ENCODE measurements at places on chromosomes 12 and 14.
A peak's percentile ranks its signal among the peaks of the same experiment; 100 is the strongest.

DNA sequence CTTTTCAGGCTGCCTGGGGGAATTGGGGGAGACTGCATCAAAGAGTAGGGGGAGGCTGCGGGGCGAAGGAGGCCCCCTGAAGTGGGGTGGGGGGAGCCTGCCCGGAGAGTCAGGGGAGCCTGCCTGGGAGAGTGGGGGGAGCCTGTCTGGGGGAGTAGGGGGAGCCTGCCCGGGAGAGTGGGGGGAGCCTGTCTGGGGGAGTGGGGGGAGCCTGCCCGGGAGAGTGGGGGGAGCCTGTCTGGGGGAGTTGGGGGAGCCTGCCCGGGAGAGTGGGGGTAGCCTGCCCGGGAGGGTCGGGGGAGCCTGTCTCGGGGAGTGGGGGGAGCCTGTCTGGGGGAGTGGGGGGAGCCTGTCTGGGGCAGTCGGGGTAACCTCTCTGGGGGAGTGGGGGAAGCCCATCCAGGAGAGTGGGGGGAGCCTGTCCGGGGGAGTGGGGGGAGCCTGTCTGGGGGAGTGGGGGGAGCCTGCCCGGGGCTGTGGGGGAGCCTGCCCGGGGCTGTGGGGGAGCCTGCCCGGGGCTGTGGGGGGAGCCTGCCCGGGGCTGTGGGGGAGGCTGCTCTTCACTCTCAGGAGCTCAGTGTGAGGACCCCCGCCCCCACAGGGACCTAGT is 6.5 kb upstream of the DEGS2 start:
- no peaks in the 10 kb centered on the region for H3K36me3 ChIP-seq
- peak overlapping the region; percentile 31 for H3K4me3 ChIP-seq
- no peak for DNase-seq

DNA sequence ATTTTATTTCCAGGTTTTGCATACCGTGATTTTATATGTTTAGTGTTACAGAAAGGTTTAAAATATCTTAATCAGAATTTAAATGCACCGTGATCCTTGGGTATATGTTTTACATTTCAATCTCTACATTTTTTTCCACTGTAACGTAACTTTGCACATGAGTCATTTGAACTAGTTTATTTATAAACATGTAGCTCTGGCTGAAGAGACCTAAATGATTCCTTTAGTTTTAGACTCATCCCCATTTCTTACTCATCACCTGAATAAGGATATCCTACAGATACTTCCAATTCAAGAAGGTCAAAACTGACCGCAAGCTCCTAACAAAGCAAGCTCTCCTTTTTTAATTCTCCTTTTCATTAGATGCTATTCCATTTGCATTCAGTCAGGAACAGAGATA is 42.7 kb upstream of the SLC6A15 start:
- H3K27ac ChIP-seq, result no peak overlapping the region
- DNase-seq, result no peak
- no peaks in the 10 kb centered on the region for H3K27me3 ChIP-seq
- no peaks in the 10 kb centered on the region for H3K4me1 ChIP-seq

- no peaks in the 10 kb centered on the region for H3K4me1 ChIP-seq
- H3K27ac ChIP-seq, result peak overlapping the region; percentile 71
- no peaks in the 10 kb centered on the region for H3K36me3 ChIP-seq
- DNase-seq, result no peak
- H3K4me3 ChIP-seq, result no peak overlapping the region
- no peaks in the 10 kb centered on the region for H3K27me3 ChIP-seq
Measured at GRCh38 chr14:54687750-54688119, 120.8 kb downstream of the SAMD4A start.

DNA sequence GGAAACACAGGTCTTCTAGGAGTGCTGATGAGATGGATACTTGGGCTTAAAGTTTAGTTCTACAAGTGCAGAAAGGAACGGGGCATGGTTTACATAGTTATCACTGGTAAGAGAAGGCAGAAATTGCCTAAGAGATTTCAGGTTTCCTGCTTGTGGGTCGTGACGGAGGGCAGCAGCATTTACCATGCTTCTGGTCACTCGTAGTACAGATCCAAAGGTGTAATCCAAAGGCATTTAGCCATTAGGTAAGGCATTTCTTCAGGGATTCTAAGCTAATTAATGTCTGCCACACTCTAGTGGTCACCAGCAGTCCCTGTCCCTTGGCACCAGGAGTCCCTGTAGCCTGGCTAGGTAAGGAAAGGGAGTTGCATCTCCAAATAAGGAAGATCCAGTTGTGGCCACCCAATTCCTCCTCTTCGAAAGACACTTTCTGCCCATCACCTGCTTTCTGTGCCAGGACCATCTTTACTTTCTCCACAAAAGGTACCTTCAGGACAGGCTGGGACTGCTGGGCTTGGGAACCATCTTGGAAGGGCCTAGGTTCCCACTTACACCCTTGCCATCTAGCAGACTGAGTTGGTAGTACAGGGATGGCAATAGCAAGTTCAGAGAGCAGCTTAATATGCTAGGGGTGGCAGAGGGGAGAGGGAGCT is 1.5 kb downstream of the GSTZ1 start:
- no peaks in the 10 kb centered on the region for H3K36me3 ChIP-seq
- H3K27me3 ChIP-seq, result no peaks in the 10 kb centered on the region
- H3K4me1 ChIP-seq, result peaks cover 17% of the 10 kb centered on the region
- peak overlapping the region; percentile 90 for H3K4me3 ChIP-seq
- DNase-seq, result no peak

GRCh38 chr14:93970585-93970964 is 5.8 kb downstream of the ASB2 start:
- peak overlapping the region; percentile 27 for H3K4me3 ChIP-seq
- no peaks in the 10 kb centered on the region for H3K4me1 ChIP-seq
- no peaks in the 10 kb centered on the region for H3K36me3 ChIP-seq
- H3K27me3 ChIP-seq, result no peaks in the 10 kb centered on the region

GRCh38 chr14:42198010-42198409 is 591.3 kb downstream of the LRFN5 start:
- no peaks in the 10 kb centered on the region for H3K4me1 ChIP-seq
- H3K36me3 ChIP-seq, result no peaks in the 10 kb centered on the region
- H3K4me3 ChIP-seq, result no peak overlapping the region

GRCh38 chr12:105640761-105641160 is 310.3 kb downstream of the C12orf75 start:
- H3K4me1 ChIP-seq, result no peaks in the 10 kb centered on the region
- H3K36me3 ChIP-seq, result no peaks in the 10 kb centered on the region
- no peaks in the 10 kb centered on the region for H3K27me3 ChIP-seq
- no peak overlapping the region for H3K27ac ChIP-seq
- no peak for DNase-seq

DNA sequence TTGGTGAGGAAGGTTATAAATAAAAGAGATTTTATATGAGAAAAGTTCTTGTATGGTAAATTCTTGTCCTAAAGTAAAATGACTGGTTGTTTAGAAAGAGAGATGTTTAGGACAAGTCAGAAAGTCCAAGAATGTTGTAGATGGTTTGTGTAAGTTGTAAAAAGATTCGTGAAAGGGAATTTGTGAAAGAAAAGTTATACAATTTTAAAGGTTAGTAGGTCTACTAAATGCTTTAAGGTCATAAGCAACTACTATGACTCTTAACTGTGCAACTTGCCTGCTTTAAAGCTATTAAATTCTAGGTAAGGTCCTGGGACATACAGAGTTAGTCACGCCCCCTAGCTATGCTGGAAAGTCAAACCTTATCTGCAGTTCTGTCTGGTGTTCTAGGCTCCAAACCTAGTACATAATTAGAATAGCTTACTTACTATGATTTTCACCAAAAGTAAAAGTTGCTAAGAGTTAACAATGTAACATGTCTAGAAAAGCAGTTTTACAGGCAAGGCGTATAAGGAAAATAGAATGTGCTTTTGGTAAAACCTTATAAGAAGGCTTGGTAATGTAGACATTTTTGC is 11.2 kb upstream of the DHRS2 start:
- DNase-seq, result no peak
- H3K4me1 ChIP-seq, result no peaks in the 10 kb centered on the region
- H3K4me3 ChIP-seq, result no peak overlapping the region
- no peaks in the 10 kb centered on the region for H3K27me3 ChIP-seq
- no peaks in the 10 kb centered on the region for H3K36me3 ChIP-seq

DNA sequence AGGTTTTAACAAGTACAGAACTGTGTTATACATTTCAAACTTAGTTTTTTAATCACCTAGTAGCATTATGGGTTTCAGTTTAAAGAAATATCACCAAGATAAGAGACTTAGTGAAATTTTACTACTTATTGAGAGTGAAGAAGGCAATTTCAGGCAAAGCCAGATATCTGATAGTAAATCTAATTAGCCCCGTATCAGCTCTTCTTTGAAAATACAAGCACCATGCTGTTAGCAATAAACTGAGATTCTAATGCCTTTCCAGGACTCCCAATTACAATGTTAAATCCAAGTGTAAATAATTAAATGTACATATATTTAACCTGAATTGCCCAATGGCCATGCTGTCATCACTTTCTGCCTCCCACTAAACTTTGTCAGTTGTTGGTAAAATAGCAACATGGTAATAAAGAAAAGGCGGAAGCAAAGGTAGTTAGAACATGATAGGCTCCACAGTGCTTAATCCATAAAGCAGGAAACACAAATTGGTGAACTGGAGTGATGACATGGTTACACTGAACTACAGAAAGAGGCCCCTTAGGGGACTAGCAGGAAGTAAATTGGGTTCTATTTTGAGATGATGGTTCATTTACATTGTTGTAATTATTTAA is 646.1 kb downstream of the C12orf50 start:
- H3K36me3 ChIP-seq, result no peaks in the 10 kb centered on the region
- no peaks in the 10 kb centered on the region for H3K27me3 ChIP-seq
- H3K4me3 ChIP-seq, result no peak overlapping the region
- H3K4me1 ChIP-seq, result no peaks in the 10 kb centered on the region
- no peak overlapping the region for H3K27ac ChIP-seq

GRCh38 chr14:68464711-68465110 is 328.2 kb downstream of the ZFP36L1 start:
- H3K36me3 ChIP-seq, result no peaks in the 10 kb centered on the region
- no peak overlapping the region for H3K4me3 ChIP-seq
- H3K4me1 ChIP-seq, result no peaks in the 10 kb centered on the region
- no peak for DNase-seq
- H3K27me3 ChIP-seq, result no peaks in the 10 kb centered on the region

DNA sequence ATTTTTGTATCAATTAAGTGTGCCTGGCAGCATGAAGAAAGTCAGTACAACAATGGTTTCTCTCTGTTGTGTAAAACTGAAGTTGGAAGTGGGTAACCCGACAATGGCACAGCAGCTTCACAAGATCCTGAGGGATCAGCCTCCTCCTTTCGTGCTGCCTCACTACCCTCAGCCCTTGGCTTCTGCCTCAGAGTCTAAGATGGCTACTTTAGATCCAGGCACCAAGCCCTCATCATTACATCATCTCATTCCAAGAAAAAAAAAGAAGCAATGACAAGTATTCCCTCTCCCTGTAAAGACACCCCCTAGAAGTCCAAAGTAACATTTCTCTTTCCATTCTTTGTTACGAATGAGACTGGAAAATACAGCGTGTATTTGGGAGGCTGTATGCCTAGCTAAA is 92.6 kb downstream of the DNAI7 start:
- H3K36me3 ChIP-seq, result no peaks in the 10 kb centered on the region
- no peak overlapping the region for H3K27ac ChIP-seq
- no peaks in the 10 kb centered on the region for H3K27me3 ChIP-seq
- H3K4me1 ChIP-seq, result no peaks in the 10 kb centered on the region

DNA sequence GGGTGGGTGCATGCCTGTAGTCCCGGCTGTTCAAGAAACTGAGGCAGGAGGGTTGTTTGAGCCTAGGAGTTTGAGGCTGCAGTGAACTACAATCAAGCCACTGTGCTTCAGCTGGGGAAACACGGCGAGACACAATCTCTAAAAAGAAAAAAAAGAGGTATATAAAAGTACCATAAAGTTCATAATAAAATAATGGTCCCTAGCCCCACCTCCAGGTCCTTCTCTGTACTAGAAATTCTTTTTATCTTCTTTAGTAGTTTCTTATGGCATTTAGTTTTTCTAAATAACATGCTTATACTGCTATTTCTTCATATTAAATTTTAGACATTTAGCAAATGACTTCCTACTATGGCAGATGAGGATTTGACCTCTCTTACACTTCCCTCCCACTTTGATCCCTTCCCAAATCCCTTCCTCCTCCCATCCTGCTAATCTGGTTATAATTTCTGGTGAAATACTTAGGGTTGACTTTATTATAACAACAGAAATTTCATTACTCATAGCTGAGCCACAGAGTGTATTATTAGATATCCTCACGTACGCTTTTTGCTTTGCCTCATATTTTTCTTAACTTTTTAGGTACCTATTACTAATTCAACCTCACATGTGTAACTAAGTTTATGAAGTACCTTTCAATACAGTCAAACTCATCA is 94.7 kb downstream of the SLC41A2 start:
- H3K27me3 ChIP-seq, result no peaks in the 10 kb centered on the region
- H3K27ac ChIP-seq, result no peak overlapping the region
- no peaks in the 10 kb centered on the region for H3K36me3 ChIP-seq
- H3K4me1 ChIP-seq, result no peaks in the 10 kb centered on the region
- H3K4me3 ChIP-seq, result no peak overlapping the region

GRCh38 chr12:68789144-68789878 is 18.7 kb upstream of the MDM2 start:
- H3K36me3 ChIP-seq, result no peaks in the 10 kb centered on the region
- no peak for DNase-seq
- no peaks in the 10 kb centered on the region for H3K27me3 ChIP-seq
- H3K27ac ChIP-seq, result no peak overlapping the region
- no peak overlapping the region for H3K4me3 ChIP-seq

DNA sequence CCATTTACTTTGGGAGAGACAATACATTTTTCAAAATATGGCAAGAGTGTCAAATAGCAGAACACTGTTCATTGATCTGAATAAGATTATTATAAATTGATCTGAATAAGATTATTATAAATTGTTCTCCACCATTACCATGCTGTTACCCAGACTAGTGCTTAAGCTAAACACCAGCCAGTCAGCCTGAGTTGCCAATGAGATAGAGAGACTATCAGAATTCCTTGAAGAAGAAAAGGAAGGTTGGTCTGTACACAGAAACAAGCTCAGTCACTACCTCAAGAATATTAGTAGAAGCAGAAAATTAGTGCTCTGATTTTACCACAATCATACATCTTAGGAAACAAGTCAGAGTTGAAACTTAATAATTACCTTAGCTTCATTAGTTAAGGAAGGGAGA is 469.8 kb downstream of the FOXG1 start:
- H3K36me3 ChIP-seq, result no peaks in the 10 kb centered on the region
- H3K4me1 ChIP-seq, result no peaks in the 10 kb centered on the region
- no peaks in the 10 kb centered on the region for H3K27me3 ChIP-seq
- no peak overlapping the region for H3K27ac ChIP-seq
- no peak for DNase-seq
- H3K4me3 ChIP-seq, result no peak overlapping the region

GRCh38 chr12:105928436-105928835 is 210.3 kb downstream of the NUAK1 start:
- no peaks in the 10 kb centered on the region for H3K27me3 ChIP-seq
- H3K36me3 ChIP-seq, result no peaks in the 10 kb centered on the region
- H3K27ac ChIP-seq, result no peak overlapping the region
- no peaks in the 10 kb centered on the region for H3K4me1 ChIP-seq
- peak; percentile 83 for DNase-seq

GRCh38 chr12:117331691-117332090 is 29.7 kb downstream of the NOS1 start:
- no peaks in the 10 kb centered on the region for H3K4me1 ChIP-seq
- H3K27me3 ChIP-seq, result no peaks in the 10 kb centered on the region
- no peaks in the 10 kb centered on the region for H3K36me3 ChIP-seq
- no peak overlapping the region for H3K4me3 ChIP-seq
- no peak overlapping the region for H3K27ac ChIP-seq

All from breast epithelium (tissue), 4 donors.